ENCODE measurements at places on chromosomes 13 and 19.

GRCh38 chr13:74675182-74675581 is 541.0 kb upstream of the KLF12 start:
- DNase-seq: no peak

GRCh38 chr19:46625731-46626130 is 842 bp upstream of the PTGIR start:
- DNase-seq: no peak

- DNase-seq: no peak
Observed at GRCh38 chr13:46748300-46748699, 48.7 kb downstream of the ESD start.

DNA sequence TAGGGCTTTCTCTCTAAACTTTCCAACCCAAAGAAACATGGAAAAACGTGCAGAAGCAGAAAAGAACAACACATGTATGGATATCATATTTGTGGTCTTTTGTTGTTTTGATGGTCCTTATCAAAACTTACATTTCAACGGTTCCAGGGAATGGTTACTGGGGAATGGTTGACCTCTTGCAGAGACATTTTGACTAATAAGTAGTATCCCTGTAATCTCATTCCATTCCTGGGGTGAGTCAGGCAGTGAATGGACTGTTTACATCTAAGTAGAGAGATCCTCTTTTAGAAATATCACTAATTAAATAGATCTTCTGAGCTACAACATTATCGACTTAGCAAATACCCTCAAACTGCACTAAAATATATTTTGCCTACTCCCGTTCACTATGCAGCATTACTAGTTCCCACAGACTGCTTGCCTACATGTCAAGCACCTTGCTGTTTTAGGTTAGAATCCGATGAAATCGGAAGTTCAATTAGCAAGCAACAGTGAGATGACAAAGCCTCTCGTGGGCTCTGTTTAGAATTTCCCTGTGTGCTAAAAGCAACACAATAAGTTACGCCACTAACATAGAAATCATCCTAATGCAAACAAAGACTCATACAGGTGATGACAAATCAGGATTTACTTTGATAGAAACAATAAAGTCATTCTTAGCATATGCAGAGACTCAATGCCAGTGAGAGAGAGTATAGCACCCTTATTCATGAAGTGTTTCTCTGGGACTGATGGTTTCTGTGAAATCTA is 797.7 kb upstream of the ARGLU1 start:
- no peak for DNase-seq

GRCh38 chr19:13969897-13970296 is 17.6 kb downstream of the DCAF15 start:
- no peak for DNase-seq

GRCh38 chr13:78779608-78780007 is 120.7 kb upstream of the OBI1 start:
- no peak for DNase-seq

GRCh38 chr19:53057904-53058580 is 13.5 kb downstream of the ERVV-2 start:
- no peak for DNase-seq

GRCh38 chr19:13212759-13213330 is 62.6 kb downstream of the IER2 start:
- DNase-seq: no peak

- no peak for DNase-seq
Observed at GRCh38 chr13:50916701-50917184, 7.2 kb downstream of the RNASEH2B start.

DNA sequence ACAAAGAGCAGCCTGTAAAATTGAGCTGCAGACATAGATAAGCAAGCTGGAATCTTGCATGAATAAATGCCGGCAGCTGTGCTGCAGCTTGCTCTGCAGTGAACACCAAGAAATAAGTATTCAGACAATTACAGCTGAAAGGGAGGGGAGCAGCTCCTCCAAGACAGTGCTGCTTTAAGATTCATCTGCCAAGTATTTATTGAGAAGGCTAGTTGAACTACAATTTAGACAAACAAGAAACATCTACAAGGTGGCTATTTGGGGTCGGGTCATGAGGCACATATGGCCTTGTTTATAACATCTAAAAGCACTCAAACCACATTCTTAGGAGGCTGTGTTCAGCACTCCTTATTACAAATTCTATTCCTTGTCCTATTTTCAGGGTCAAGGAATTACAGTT is 34.9 kb downstream of the ZNF726 start:
- DNase-seq: no peak

- DNase-seq: no peak
Observed at GRCh38 chr13:66482836-66483235, 747.3 kb downstream of the PCDH9 start.

- DNase-seq: no peak
Observed at GRCh38 chr13:83618966-83619365, 263.3 kb downstream of the SLITRK1 start.

DNA sequence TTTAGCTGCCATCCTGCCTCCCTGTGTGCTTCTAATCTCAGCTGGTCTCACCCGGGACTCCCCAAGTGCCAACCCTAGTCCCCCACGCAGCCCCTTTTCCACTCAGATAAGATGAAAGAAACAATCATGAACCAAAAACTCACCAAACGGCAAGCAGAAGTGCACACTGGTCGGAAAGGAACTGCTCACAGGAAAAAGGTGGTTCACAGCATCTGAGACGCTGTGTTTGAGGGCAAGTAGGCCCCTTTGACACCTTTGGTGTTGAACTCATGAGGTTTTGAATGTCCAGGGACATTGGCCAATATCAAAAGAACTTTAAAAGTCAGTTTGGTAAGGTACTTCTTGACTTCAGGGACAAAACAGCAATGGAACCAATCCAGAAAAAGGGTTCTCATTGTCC is 20.4 kb upstream of the ACOD1 start:
- no peak for DNase-seq

GRCh38 chr13:93228643-93228937 is 2.0 kb downstream of the GPC6 start:
- DNase-seq: no peak

GRCh38 chr19:15136234-15136954 is 29.2 kb downstream of the SYDE1 start:
- no peak for DNase-seq

DNA sequence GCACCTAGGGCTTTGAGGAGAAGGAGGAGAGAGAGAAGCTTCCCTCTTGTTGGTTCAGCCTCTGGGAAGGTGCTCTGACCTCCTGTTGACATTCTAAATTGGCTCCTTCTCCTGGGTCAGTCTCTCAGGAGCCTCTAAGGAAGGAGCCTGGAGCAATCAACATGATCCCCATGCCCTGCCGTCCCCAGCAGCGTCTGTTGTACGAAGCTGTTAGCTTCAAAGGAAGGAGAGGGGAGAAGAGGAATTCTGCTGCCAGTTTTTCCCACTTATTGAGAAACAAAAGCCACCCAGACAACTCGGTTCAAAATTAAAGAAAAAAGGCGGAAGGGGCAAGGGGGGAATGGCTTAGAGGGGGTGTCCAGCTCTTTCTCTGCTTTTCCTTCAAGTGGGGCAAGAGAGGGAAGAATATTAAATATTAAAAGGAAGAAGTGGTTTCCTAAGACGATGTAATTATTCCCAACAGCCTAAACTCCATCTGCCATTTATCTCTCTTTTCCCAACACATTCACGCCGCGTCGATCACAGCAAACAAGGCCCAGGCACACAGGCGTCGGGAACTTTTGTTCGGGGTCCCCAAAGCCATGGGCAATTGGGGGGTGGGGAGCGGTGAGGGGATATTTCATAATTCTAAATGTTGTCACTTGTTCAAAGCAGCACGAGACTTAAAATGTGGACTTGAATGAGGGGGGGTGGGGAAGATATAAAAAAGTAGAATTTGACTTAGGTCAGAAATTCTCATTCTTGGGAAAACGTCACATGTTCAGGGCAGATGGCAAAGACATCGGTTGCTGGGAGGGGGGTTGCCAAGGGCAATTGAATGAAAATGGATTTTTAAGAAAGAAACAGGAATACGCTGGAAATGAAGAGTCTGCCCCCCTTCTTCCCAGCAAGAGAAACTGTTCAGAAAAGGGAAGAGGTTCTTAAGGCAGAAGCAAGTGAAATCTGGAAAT is 116.8 kb upstream of the CACNA1A start:
- no peak for DNase-seq

DNA sequence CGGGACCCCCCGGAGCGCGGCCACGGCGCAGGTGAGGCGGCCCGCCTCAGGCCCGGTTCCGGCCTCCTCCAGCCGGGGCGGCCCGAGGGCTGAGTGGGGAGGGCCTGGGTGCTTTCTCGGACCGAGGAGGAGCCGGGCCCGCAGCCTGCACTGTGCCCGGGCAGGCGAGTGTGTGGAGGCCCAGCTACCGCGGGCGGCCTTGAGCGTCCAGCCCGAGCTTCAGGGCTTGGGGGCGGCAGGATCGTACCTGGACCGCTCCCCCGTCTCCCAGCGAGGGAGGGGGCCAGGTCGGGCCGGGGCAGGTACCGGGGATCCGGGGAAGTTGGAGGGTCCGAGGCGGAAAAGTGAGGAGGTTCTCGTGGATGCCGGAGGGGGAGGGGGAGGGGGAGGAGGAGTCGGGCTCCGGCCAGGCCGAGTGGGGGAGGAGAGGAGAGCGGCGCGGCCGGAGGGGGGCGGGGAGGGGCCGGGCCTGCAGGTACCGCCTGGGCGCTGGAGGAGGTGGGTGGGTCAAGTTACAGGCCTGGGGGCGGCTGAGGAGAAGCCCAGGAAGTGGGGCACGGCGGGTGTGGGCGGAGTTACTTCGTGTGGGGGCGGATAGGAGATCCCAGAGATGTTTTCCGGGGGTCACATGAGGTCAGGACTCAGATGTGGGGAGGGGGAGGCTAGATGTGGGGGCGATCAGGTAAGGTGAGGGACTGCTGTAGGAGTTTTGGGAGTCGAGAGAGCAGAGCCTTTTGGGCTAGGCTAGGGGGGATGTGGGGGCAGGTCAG is 545 bp downstream of the NACC1 start:
- no peak for DNase-seq

- no peak for DNase-seq
Observed at GRCh38 chr19:1214862-1215731, 9.5 kb downstream of the STK11 start.

DNA sequence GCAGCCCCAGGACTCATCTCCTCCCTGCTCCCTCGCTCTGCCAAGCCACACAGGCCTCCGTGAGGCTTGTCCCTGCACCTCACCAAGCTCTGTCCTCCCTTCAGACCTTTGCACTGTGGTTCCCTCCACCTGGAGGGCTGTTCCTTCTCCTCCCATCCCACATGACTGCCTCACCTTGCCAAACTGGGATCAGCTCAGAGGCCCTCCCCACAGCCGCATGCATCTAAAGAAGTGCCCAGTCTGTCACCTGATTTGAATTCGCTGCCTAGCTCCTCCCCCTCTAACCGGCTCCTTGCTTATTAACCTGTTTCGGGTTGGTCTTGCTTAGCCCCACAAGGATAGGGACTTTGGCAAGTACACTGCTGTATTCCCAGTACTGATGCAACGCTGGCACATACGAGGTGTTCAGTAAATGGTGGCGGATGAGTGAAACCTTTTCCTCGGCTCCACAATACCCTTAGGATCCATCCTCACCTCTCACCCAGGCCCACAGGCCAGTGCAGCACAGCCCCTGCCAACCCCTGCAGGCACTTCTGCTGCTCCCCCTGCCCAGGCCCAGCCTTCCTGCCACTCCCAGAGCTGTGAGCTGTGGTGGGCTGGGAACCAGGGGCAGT is 4.4 kb downstream of the AKT2 start:
- no peak for DNase-seq

DNA sequence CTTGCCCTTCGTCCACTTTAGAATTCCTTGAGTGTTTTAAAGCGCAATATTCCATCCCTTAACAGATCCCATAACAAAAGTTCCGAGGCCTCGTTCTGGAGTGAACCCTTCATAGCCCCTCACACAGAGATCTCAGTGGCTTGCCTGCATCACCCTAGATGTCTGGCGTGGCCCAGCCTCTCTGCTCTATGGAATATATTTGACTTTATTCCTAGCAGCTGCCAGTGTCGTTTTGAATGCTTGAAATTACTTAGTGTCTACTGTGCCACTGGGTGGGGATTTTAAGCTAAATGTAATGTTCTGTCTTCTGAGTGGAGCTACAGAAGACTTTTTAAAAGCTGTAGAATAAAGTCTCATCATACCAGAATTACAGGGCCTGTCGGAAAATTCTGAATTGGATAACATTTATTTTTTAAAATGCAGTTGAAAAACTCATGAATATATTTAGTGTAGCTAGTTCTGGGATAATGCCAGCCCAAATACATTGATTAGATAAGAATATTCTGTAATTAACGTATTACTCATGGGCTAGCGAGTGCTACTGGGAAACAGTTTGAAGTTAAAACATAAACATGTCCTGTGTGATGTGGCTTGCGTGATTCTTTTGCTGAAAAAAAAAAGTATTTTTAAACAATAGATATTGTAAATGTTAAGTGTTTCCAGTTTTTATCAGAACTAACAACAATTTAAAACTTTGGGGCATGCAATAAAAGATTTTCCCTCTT is 111.8 kb downstream of the ESD start:
- DNase-seq: no peak

All from brain pericyte (primary cell).